Activated naive CD8-positive, alpha-beta T cell treated with anti-CD3 and anti-CD28 coated beads for 36 hours (primary cell): ENCODE measurements at places on chromosomes 4 and X.

DNA sequence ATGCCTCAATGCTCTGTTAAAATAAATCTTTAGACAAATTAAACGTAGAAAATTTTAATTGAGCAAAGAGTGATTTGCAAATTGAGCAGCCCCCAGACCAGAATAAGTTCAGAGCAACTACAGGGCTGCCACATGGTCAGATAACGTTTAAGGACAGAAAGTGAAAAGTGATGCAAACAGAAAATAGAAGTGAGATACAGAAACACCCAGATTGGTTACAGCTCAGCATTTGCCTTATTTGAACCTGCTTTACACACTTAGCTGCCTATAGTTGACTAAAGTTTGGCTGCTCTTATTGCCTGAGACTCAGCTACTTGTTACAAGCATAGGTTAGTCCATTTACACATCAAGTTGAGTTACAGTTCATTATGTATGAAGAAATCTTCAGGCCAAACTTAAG lies 1800.8 kb upstream of the PCDH10 start:
- no peaks in the 10 kb centered on the region for H3K27me3 ChIP-seq
- no peaks in the 10 kb centered on the region for H3K4me1 ChIP-seq
- no peak overlapping the region for H3K27ac ChIP-seq

DNA sequence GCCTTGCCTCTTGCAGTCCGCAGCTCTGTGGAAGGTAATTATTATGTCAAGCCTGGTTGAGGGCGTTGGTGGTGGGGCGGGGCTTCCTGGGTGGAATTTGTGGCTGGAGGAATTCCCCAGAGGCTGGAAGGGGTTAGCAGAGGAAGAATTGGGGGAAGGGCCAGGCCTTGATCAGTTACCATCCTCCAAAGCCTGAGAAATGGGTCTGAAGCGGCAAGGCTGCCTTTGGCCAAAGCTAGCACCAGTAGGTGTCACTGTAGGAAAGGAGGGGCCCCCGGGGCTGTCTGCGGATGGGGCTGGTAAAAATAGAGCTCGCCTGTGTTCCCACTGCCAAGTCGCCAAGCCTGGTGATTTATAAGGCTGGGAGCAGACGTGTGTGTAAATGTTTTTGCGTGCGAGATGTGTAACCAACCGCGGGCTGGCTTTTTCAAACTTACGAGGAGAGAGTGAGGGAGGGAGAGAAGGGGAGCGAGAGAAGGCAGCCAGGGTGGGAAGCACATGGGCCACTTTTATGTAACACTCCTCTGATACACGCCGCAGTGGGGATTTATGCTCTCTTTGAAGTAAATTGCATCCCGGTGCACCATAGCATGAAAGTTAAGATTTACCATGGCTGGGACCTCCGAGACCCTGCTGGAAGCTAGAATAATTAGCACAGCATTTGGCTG lies 367.0 kb downstream of the BCOR start:
- DNase-seq, result peak; percentile 51
- H3K27me3 ChIP-seq, result no peaks in the 10 kb centered on the region
- no peaks in the 10 kb centered on the region for H3K36me3 ChIP-seq
- H3K27ac ChIP-seq, result peak overlapping the region; percentile 87

- no peak overlapping the region for H3K27ac ChIP-seq
- H3K27me3 ChIP-seq, result no peaks in the 10 kb centered on the region
- H3K36me3 ChIP-seq, result no peaks in the 10 kb centered on the region
Observed at GRCh38 chr4:18847249-18847890, 825.8 kb upstream of the LCORL start.

GRCh38 chr4:3285558-3286334 lies 7.1 kb upstream of the RGS12 start:
- no peak overlapping the region for H3K27ac ChIP-seq
- no peak for DNase-seq
- H3K36me3 ChIP-seq, result no peaks in the 10 kb centered on the region
- peaks cover 30% of the 10 kb centered on the region for H3K27me3 ChIP-seq

DNA sequence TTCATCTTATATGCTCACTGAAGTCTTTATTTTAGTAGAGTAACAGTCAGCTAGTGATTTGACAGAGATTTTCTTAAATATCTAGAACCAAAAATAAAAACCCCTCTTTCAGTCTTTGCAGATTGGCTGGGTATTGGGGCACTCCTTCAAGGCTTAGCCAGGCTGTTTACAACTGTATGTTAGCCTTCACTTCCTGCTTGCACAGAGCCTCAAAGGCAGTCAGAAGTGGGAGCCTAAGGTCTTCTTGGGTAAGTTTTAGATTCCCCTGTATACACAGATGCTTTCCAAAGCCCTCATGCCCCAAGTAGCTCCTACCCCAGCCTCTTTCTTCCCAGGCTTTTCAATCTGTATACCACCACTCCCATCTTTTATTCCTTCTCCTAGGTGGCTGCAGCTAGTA lies 136.1 kb upstream of the STIM2 start:
- H3K36me3 ChIP-seq, result peaks cover 7% of the 10 kb centered on the region
- H3K27me3 ChIP-seq, result no peaks in the 10 kb centered on the region
- H3K27ac ChIP-seq, result no peak overlapping the region

- H3K4me3 ChIP-seq, result no peak overlapping the region
- H3K27ac ChIP-seq, result peak overlapping the region; percentile 47
- H3K36me3 ChIP-seq, result peaks cover 61% of the 10 kb centered on the region
- H3K27me3 ChIP-seq, result no peaks in the 10 kb centered on the region
- DNase-seq, result no peak
Observed at GRCh38 chr4:2958446-2958845, 4.8 kb downstream of the NOP14 start.

DNA sequence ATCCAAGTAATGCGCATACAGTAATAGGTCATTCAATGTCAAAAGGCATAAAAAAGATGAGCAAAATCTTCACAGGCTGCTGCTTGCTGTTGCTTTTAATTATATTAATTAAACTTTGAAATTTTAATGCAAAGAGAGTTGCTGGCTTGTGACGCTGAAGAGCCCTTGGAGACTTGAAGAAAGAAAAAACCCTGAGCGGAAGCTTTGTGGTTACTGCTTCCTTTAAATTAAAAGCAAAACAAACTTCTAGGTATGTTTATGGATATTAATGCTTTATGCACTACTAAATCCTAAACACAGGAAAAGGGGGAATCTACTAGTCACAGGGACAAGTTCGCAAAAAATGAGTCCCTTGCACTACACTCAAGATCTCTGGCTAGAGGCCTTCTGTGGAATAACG lies 166.7 kb downstream of the ANTXR2 start:
- H3K27me3 ChIP-seq, result no peaks in the 10 kb centered on the region
- DNase-seq, result no peak
- no peak overlapping the region for H3K4me3 ChIP-seq
- no peak overlapping the region for H3K27ac ChIP-seq
- H3K4me1 ChIP-seq, result peaks cover 5% of the 10 kb centered on the region
- H3K36me3 ChIP-seq, result peaks cover 15% of the 10 kb centered on the region

GRCh38 chr4:85932500-85933290 lies 427.2 kb downstream of the MAPK10 start:
- no peak overlapping the region for H3K4me3 ChIP-seq
- H3K36me3 ChIP-seq, result no peaks in the 10 kb centered on the region
- no peak for DNase-seq
- peaks cover 12% of the 10 kb centered on the region for H3K4me1 ChIP-seq
- H3K27ac ChIP-seq, result no peak overlapping the region

- H3K4me3 ChIP-seq, result no peak overlapping the region
- no peaks in the 10 kb centered on the region for H3K36me3 ChIP-seq
- DNase-seq, result no peak
- H3K27ac ChIP-seq, result no peak overlapping the region
- H3K27me3 ChIP-seq, result peaks cover 16% of the 10 kb centered on the region
Observed at GRCh38 chr4:107757283-107757682, 37.2 kb upstream of the PAPSS1 start.

DNA sequence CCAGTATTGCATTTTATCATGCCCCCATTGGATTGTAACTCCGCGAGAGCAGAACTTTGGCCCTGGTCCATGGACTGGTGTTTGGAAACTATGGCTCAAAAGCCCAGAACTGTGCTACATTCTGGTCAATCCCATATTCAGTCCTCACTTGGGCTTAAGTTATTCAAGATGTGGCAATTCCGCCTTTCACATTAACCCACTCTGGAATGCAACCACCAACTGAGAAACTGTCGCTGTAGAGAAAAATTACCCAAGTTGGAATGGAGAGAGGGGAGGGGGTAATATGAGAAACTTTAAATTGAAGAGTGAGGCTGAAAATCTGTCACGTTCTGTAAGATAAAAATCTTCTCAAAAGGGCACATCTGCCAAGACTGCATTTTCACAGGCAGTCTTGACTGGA lies 189.6 kb upstream of the NHS start:
- no peak for DNase-seq
- H3K27me3 ChIP-seq, result no peaks in the 10 kb centered on the region
- H3K4me1 ChIP-seq, result no peaks in the 10 kb centered on the region

GRCh38 chr4:81397635-81398034 lies 74.1 kb downstream of the RASGEF1B start:
- peaks cover 1% of the 10 kb centered on the region for H3K4me1 ChIP-seq
- no peaks in the 10 kb centered on the region for H3K27me3 ChIP-seq
- no peaks in the 10 kb centered on the region for H3K36me3 ChIP-seq
- H3K4me3 ChIP-seq, result no peak overlapping the region
- no peak for DNase-seq

GRCh38 chr4:126742885-126743284 lies 889.9 kb upstream of the INTU start:
- no peak overlapping the region for H3K27ac ChIP-seq
- H3K4me1 ChIP-seq, result no peaks in the 10 kb centered on the region
- no peak for DNase-seq
- H3K27me3 ChIP-seq, result no peaks in the 10 kb centered on the region
- no peak overlapping the region for H3K4me3 ChIP-seq
- no peaks in the 10 kb centered on the region for H3K36me3 ChIP-seq

GRCh38 chrX:17226736-17227135 lies 148.3 kb upstream of the NHS start:
- no peak overlapping the region for H3K27ac ChIP-seq
- no peaks in the 10 kb centered on the region for H3K4me1 ChIP-seq
- H3K4me3 ChIP-seq, result no peak overlapping the region
- H3K36me3 ChIP-seq, result no peaks in the 10 kb centered on the region
- H3K27me3 ChIP-seq, result peaks cover 7% of the 10 kb centered on the region

DNA sequence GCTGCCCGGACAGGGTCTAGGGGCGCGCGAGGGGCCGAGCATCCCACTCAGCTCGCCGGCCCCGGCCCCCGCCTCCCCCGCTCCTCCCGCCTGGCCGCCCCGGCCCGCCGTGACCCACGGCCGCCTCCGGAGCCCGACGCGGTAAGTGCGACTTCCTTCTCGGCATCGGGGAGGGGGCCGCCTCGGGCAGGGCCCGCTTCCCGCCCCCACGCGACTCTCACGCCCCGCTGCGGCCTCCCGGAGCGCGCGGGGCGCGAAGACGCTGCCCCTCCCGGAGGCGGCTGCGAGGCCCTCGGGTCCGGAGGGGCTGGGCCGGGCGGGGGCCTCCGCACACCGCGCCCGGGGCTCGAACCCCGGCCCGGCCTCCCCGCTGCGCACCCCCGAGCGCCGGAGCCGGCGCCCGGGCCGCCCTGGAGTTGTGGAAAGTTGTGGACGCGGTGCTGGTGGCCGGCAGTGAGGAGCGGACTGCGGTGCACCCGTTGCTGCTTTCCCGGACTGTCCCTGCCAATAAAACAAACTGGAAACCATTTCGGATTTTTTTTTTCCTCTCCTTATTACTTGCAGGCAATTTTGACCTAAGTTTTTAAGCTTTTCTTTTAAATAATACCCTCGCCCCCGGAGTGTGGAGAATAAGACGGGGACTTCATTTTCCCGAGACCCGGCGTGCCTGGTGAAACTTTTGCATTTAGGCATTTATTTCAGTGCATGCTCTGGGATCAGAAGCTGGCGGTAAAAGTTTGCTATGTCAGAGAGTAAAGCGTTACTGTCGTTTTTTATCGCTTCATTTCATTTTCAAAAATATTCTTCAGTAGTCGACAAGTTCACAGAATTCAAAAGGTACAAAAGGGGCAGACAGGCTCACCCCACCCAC lies 13.0 kb upstream of the TMEM156 start:
- DNase-seq, result no peak
- no peaks in the 10 kb centered on the region for H3K27me3 ChIP-seq
- H3K36me3 ChIP-seq, result peaks cover 6% of the 10 kb centered on the region
- H3K27ac ChIP-seq, result peak overlapping the region; percentile 84
- H3K4me3 ChIP-seq, result peak overlapping the region; percentile 84
- peaks cover 43% of the 10 kb centered on the region for H3K4me1 ChIP-seq

DNA sequence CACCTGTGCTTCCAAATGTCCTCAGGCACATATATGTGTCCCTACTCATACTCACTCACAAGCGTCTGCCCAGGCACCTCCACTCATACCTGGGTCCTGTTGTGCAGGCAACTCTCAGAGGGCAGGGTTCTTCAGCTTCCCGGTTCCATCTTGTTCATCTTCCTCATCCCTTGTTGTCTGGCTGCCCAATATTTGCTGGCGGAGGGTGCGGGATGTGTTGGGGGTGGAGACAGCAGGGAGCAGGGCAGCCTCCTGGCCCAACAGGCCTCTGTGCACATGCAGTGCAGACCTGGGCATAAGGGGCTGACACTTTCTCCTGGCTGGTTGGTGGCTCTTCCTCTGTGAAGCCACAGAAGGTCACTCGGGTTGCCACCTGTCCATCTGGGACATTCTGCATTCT lies 32.1 kb downstream of the NBDY start:
- H3K4me3 ChIP-seq, result no peak overlapping the region
- H3K4me1 ChIP-seq, result peaks cover 46% of the 10 kb centered on the region
- H3K36me3 ChIP-seq, result peaks cover 11% of the 10 kb centered on the region
- H3K27ac ChIP-seq, result no peak overlapping the region
- no peaks in the 10 kb centered on the region for H3K27me3 ChIP-seq

DNA sequence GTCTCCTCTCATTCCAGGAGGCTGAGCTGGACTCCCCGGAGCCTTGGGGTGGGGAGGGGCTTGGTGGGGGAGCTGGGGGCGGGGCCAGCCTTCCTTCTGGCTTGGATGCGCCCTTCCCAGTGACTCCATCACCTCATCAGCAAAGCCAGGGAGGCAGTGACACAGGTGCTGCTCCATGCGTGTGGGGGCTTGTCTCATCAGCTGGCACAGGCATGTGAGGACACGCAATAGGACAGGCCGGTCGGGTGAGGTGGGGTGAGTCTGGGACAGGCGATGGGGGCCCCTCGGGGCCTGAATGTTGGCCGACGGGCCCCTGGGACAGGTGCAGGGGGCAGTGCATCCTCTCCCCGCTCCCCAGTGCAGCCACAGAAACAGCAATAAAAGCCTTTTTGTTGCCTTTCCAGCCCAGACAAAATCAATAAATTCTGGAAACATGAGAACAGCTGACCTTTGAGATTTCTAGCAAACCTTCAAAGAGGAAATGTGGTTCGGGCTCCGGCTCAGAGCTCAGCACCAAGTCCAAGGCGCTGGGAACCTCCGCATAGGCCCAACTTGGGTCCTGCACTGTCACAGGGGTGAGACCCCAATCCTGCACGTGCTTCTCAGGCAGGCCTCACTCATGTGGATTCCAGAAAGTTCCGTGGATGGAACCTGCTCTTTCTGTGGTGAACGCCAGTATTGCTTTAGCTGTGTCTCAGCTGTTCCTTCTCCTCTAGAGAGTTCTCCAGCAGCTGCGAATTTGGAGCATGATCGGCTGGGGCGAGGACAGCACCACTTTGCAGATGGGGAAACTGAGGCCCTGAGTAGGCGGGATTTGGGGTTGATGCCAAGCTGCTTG lies 18.5 kb downstream of the ADRA2C start:
- H3K27ac ChIP-seq, result no peak overlapping the region
- no peaks in the 10 kb centered on the region for H3K4me1 ChIP-seq
- no peak overlapping the region for H3K4me3 ChIP-seq
- peaks cover 4% of the 10 kb centered on the region for H3K36me3 ChIP-seq
